ENCODE measurements at places on chromosomes 5 and 9.

GRCh38 chr5:2929779-2930178, 178.3 kb upstream of the IRX2 start:
- no peak for DNase-seq

DNA sequence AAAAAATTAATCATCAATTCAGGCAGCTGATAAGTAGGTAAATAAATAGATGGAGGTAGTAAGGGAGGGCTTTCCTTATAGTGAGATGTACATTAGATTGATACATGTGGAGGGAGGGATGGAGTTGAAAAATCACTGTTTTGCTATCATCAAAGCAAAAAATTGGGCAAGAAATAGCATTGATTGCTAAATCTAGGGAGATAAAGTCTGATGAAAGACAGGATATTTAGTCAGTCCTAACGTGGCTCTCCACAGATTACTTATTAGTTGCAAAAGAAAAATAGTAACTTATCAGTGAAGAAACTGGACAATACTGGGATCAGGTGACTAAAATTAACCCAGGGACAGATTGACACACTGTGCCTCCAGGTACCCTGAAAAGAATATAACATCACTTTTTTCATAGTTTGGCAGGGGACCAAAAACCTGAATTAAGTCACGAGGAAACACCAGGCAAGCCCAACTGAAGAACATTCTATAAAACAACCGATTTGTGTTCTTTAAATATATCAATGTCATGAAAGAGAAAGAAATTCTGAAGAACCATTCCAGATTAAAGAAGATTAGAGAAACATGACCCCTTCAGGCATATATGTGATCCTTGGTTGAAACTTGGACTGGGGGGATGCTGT, 27.1 kb upstream of the GOLPH3 start:
- DNase-seq = no peak

GRCh38 chr9:7342229-7342628, 457.3 kb downstream of the DMAC1 start:
- DNase-seq = no peak

DNA sequence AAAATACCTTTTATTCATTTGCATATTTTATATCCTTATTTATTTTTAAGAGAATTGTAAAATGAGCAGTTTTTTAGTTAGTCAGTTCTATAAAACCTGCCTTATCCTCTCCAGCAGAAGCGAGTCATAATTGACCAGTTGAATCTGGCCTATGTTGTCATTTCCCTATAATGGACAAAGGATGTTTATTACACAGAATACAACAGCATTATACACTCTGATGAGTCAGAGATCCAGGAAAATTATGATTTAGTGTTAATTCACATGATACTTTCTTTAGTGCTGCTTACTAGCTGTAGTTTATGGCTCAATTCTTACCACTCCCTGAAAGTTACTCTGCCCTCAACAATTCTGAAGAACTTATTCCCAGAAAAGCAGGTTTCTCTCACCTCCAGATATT, 26.8 kb upstream of the LURAP1L start:
- no peak for DNase-seq

- DNase-seq = no peak
These were observed 77.4 kb downstream of the SLIT3 start for GRCh38 chr5:169223595-169223953.

DNA sequence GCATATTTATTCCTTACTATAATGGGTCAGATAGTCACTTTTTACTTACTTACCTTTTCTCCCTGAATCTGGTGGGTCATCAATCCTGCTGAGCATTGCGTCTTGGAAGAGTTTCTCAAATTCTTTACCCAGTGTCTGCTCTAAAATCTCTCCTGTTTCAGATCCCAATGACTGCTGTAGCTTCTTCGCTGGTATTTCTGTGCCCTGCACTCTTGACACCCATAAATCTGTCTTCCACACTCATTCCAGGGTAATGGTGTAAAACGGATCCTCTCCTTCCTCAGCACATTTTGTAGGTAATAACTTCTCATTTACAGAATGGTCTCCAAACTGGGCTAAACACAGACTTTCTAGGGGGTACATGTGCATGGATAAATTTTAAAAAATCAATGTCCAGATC, 407.4 kb downstream of the DMAC1 start:
- no peak for DNase-seq

DNA sequence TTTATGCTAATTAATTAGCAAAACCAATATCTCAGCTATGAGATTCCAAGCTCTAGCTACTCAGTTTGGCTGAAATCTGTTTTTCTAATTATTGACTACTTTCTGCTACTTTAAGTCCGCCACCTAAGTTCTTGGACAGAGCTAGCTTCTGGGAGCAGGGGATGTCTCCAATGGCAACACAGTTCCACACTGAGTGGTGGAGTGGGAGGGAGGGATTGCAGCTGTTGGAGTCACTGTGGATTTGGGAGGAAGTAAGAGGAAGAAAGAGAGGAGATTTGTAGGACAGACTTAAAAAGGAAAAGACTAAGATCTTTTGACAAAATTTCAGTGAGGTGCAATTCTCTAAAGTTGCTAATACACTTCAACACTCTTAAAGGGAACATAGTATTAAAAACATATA, 450.8 kb downstream of the NFIB start:
- peak; percentile 89 for DNase-seq

GRCh38 chr5:93279296-93279963, 301.6 kb downstream of the NR2F1-AS1 start:
- no peak for DNase-seq

DNA sequence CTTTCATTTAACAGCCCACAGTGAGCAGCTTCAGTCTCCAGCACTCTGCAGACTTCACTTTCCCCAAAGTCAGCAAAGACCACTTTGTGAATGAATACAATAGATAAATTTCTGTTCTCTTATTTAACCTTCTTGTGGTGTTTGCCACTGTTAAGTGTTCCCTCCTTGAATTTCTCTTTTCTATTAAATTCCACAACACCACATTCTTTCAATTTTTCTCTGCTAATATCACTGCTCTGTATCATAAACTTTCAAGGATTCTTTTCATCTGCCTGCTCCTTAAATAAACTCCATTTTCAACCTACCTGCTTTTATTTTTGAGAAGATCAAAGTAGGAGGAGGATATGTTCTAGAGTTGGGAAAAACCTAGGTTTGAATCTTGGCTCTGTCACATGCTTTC, 739.5 kb upstream of the GRAMD2B start:
- DNase-seq = no peak

GRCh38 chr5:75622564-75622963, 11.3 kb downstream of the ANKDD1B start:
- no peak for DNase-seq

DNA sequence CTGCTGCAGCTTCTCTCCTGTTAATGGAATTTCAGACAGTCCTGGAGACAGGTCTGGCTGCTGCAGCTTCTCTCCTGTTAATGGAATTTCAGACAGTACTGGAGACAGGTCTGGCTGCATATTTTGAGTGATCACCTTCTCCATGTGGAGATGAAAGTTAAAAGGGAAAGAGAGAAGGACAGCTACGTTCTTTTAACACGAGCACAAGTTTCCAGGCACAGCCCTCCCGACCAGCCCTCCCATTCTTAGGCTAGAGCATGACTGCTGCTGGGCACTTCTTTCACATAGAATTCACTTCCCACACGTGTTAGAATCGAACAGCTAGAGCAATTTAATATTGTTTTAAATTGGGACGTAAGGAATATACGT, 133.3 kb upstream of the DMRT1 start:
- DNase-seq = no peak

DNA sequence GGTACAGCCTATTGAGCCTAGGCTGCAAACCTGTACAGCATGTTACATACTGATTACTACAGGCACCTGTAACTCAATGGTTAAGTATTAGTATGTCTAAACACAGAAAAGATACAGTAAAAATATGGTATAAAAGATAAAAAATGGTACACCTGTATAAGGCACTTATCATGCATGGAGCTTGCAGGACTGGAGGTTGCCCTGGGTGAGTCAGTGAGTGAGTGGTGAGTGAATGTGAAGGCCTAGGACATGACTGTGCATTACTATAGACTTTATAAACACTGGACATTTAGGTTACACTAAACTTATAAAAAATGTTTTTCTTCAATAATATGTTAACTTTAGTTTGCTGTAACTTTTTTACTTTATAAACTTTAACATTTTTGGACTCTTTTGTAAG, 171.3 kb downstream of the SLC28A3 start:
- no peak for DNase-seq

DNA sequence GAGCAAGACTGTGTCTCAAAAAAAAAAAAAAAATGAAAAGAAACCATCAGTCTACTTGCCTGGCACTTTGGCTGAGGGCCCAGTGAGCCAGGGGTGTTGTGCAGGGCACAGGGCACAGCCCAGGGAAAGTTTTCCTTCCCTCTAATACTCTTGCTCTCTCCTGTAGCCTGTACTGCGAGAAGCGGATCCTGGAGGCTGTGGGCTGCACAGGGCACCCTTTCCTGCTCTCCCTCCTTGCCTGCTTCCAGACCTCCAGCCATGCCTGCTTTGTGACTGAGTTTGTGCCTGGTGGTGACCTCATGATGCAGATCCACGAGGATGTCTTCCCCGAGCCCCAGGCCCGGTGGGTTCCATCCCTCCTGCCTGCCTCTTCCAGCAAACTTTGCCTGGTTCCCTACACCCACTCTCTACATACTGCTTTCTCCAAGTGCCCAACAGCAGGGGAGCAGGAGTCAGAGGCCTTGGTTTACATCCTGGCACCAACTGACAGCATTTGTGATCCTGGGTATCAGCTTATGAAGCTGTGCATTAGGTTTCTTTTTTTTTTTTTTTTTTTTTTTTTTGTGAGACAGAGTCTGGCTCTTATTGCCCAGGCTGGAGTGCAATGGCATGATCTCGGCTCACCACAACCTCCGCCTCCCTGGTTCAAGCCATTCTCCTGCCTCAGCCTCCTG, 7.2 kb downstream of the ZDHHC12 start:
- no peak for DNase-seq

- peak; percentile 47 for DNase-seq
These were observed 135.8 kb downstream of the TRIM36 start for GRCh38 chr5:115033861-115034260.

GRCh38 chr5:129049126-129049799, 45.3 kb upstream of the ISOC1 start:
- no peak for DNase-seq

DNA sequence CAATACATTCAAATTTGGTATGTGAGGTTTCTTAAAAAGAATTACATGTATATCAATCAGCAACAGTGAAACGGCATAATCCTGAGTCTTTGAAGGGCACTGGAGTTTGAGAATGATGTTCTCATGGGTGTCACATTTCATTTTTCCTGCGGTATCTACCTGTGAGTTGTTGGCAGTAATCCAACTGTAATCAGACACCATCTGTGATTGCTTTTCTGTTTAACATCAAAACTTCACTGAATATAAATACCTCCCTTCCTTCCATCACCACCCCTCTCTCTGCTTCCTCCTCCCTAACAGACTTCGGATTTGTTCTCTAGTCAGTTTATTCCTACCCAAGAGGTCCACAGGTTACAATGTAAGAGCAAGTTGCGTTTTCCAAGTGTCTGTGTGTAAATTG, 275.2 kb upstream of the PCSK5 start:
- no peak for DNase-seq

GRCh38 chr5:29744618-29745017, 1448.9 kb upstream of the CDH6 start:
- DNase-seq = no peak

- no peak for DNase-seq
These were observed 107.2 kb downstream of the ZFAND5 start for GRCh38 chr9:72257814-72258213.

GRCh38 chr5:131104169-131104808, 60.8 kb downstream of the HINT1 start:
- no peak for DNase-seq

DNA sequence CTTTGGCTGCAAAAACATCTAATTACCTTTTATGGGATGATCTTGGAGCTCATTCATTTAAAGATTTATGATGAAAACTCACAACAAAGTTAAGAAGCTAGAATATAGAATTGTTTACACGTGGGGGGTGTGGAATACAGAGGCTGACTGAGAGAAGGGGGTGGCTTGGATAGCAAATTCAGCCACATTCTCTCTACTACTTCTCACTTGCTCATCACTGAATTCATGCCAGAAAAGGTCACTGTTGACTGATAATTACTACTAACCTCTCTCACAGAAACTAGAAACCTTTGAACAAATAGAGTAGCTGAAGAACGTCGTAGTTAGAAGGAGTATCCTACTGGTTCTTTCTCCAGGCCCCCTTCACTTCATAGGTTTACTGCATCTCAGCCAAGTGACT, 808.2 kb downstream of the BRINP1 start:
- DNase-seq = no peak

DNA sequence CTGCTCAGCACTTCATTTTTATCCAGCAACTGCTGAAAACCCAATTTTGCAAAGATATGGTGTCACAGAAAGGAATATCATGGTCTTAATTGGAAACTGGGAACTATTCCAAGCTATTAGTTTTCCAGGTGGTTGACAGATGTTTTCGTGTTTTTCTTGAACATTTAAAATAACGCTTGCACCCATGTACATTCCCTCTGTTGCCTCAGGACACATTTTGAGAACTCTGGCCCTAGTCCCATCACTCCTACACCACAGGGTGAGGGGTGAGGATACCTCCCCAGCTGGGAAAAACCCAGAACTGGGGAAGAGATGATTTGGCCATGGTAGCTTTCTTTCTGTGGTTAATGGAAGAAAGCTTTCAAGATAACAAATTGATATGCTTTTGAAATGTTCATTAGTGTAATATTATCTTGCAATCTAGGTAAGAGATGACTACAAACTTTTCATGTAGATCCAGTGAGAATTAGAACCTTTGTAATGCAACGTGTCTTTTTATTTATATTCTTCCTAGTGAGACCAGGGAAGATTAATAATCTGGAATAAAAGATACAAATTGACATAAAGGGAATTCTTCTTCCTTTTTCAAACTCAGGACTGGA, 627.0 kb downstream of the RAB3C start:
- DNase-seq = peak; percentile 77

GRCh38 chr5:170523142-170523551, 19.3 kb downstream of the KCNIP1 start:
- peak; percentile 21 for DNase-seq

DNA sequence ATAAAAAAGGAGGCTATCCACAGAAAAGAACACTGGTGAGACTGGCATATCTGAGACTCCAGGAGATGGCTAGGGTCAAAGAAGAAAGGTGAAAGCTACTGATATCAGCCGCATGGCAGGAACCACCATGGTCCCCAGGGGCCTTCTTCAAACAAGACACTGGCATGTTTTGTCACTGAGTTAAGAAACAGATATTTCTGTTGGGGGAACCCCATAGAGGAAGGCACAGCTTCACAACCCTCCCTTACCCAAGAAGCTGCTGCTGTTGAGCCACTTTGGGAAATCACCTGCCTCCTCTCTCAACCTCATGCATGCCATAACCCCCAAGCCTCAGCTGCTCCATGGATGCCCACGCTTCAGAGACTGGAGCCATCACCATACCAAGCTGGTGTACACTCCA, 13.3 kb upstream of the BTNL3 start:
- no peak for DNase-seq

- no peak for DNase-seq
These were observed 186.5 kb upstream of the WWC1 start for GRCh38 chr5:168104811-168105481.
